Retinal pigment epithelial cell (primary cell): ENCODE measurements at places on chromosomes 1 and 21.

DNA sequence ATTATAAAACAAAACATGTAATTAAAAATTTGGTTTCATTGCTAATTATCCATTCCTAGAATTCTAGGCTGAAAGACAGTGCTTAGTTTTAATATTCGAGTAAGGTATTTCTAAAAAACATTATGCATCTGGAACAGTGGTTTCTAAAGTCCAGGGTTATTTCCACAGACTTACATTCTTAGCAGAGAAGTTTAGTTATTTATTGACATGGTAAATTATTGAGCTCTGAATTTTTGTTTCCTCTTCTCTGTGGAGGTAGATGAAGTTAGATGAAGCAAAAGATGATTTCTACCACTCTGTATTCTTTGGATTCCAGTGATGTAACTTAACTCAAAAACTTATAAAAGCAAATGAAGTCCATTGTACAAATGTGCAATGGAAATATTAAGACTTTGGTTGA is 709.4 kb downstream of the MRPL39 start:
- DNase-seq: no peak

GRCh38 chr1:160640359-160641123 is 6.3 kb downstream of the SLAMF1 start:
- DNase-seq: no peak

DNA sequence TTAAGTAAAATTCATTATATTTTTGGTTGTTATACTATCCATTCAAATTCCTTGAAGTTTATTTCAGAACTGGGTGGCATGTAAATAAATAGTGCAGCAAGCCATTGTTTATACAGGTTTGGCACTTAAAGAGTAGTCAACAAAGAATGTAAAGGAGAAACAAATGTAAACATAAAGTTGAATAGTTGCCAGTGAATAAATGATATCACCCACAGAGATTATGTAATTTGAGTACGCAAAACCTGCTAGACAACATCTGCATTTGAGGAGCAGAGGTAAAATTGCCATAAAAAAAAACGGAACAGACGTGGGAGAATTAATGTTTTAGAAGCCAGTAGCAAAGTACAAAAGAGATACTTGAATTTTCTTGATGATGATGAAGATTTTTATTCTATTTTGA is 111.6 kb downstream of the ADGRL2 start:
- no peak for DNase-seq

DNA sequence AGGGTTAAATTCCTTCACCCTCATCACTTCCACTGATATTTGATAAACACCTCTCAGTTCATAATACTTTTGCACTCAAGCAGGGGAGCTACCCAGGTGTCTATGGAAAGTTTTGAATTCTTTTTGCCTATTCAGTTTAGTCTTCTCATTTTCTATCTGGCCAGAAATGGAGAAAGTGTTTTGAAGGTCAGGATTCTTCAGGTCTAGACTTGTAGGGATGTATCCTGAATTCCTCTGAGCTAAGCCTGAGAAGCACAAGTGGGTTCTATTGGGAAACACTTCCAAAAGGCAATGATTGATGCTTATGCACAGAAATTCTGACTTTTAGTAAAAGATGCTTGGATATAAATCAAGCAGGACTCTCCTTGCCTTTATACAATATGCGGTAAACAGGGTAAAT is 217.8 kb upstream of the HOOK1 start:
- no peak for DNase-seq

GRCh38 chr1:200783926-200784325 is 45.2 kb downstream of the CAMSAP2 start:
- no peak for DNase-seq

DNA sequence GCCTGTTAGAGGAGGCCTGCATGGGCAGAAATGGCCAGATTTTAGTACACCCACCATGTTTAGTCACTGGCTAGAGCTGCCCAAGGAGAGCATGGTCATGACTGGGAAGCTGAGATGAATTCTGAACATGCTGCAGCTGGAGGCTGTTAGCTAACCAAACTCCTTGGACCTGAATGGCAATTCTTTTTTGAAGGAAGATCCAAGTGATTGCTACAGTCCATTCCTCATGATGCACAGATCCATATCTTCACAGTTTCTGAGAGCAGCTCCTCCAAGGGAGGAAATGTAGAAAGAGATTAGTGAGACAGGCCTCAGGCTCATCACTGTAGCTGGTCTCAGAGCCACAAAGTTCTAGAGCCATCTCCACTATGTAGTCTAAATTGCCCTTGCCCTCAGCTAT is 11.1 kb downstream of the ZFYVE9 start:
- DNase-seq: no peak

DNA sequence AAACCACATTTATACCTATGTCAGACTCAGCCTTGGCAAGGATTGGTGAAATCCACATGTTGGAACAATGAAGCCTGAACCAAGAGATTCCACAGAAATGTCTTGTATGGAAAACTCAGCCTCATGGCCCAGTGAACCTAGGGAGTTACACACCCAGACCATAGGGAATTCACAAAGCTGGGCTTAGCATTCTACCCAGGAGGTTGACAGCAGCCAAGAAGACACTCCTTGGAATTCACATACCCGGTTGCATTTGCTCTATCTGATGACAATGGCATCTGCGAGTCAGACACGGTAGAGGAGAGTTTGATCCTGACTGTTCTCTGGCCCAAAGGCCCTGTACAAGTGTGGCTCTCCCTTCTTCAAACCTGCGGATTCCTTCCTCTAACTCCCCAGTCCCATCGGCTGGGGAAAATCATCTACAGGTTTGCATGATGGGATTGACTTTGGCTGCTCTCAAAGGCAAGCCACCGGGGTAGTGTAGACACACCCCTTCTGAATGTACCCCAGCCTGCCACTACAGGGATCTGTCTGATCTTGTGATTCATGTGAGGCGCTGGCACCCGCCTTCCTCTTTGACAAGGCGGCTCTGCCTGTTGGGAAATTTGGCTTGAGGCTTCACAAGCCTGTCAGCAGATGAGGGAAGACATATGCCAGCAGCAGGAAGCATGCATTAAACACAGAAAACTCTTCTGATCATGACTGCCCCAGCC is 297.3 kb upstream of the KAZN start:
- no peak for DNase-seq
